ENCODE measurements at places on chromosomes 7 and 10.
A peak's percentile ranks its signal among the peaks of the same experiment; 100 is the strongest.

DNA sequence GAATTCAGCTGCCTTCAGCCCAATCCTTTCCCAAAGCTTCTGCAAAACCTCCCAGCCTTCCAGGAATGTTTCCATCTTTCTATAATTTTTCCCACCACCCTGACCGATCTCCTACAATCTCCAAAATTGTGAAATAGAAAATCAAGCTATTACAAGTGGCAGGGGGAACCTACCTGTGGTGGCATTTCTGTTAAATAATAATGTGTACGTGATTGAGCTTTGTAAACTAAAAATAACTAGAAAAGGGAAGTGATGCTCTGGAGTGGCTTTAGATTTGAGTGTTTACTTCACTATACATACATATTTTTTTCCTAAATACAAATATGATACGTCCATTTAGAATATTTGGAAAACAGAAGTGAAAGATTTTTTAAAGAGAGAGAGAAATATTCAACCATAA is 593.6 kb downstream of the GRM8 start:
- DNase-seq, result no peak

- DNase-seq, result peak; percentile 11
These were observed 60.6 kb upstream of the AKR1C1 start for GRCh38 chr10:4902571-4903011.

- peak; percentile 88 for DNase-seq
These were observed at the start of gene GATAD1 for GRCh38 chr7:92447345-92448204. Gene GATAD1, plus strand, starts transcription at chr7:92447482. Its CDS starts 248 bp downstream, at chr7:92447730.

- DNase-seq, result no peak
These were observed 24.7 kb upstream of the SLC18A3 start for GRCh38 chr10:49585387-49585786.

- peak; percentile 19 for DNase-seq
These were observed 131.1 kb upstream of the RSU1 start for GRCh38 chr10:16948361-16948760.

- DNase-seq, result no peak
These were observed 1030.5 kb upstream of the CELF2 start for GRCh38 chr10:9987197-9987596.

- DNase-seq, result no peak
These were observed 1.6 kb downstream of the EXOSC1 start for GRCh38 chr10:97444212-97444611.

DNA sequence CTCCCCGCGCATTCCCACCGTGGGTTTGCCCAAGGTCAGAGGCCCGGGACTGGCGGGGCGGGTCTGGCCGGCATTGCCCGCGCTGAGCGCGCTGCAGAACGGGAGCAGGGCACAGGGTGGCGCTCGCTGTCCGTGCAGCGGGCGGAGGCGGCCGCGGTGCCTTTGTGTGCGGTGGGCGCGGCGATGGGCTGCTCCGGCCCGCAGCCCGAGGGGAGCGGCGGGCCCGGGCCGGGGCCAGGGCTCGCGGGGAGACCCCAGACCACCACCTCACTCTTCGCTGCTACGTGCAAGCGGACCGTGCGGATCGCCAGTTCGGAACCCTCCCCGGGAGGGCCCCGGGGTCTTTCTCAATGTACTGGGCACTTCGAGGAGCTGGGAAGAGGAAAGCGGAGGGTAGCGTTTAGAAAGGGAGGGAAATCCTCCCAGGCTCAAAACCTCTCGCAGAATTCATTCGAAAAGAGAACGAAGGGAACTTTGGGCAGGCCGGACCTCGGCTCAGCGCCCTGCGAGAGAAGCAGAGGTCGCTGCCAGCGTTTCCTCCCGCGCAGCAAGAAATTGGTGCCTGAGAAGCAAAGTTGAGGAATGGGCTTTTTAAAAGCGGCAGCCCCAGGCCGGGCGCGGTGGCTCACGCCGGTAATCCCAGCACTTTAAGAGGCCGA is 8.5 kb downstream of the SP8 start:
- DNase-seq, result no peak

- DNase-seq, result no peak
These were observed 88.4 kb downstream of the DIP2C start for GRCh38 chr10:600876-601659.

DNA sequence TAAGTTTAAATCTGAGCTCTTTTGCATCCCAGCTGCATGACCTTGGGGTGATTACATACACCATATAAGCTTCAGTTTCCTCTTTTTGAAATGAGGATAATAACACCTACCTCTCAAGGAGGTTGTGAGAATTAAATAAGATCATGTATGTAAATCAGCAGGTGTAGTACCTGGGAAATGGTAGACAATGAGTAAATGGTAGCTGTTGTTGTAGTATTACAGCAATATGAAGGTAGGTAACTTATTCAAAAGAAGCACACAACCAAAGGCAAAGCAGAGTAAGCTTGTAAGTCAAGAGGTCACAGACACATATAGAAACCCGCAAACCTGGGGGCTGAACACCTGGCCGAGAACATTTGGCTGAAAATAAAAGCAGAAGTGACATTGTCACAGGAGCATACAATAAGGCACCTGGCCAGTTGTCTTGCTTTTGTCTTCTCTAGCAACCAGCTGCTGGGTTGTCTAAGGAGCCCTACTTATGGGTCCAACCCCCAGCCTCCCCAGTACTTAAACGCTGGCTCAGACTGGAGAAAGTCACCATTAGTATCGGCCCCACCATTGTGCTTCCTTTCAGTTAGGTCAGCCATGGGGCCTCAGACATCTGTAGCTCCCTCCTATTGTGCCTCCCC is 203.6 kb upstream of the MKLN1 start:
- no peak for DNase-seq

- DNase-seq, result no peak
These were observed 668.2 kb upstream of the IGFBP3 start for GRCh38 chr7:46589286-46589685.

- no peak for DNase-seq
These were observed 11.9 kb upstream of the ZMIZ1 start for GRCh38 chr10:79056736-79057391.

DNA sequence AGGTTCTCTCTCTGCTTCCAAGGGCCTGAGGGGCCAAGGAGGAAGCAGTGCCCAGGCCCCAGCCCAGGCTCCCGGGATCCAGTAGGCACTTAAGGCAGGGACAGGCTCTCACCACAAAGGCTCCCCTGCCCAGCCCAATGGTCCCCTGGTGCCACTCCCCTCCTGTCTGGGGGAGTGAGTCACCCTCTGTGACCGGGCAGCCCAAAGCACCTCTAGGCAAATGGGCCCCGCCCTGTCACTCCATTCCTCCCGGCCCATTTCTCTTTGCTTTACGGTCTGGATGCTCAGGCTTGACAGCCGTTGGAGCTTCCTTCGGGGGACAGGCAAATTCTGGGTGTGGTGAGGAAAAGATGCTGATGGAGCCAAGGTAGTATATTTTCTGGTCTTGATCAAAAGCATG is at the start of gene CALHM3:
Gene CALHM3, minus strand, starts transcription at position 106 of the 400 bp plus-strand sequence. CDS start 208 bp downstream, outside the sequence.
- no peak for DNase-seq

DNA sequence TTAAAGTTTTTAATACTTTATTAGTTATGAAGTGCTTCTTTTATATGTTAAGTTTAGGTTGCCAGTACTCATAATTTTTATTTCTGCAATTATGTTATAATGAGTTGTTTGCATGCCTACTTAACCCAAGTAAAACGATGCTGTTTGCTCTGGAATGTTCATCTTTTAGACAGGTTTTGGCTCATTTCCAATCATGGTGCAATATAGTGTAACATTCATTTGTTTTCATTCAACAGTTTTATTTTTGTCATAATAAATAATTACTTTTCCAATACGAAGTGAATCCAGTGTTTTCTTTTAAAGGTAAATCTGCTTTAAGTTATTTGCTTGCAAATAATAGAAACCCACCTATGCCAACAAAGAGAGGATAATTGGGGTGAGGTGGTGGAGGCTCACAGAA is 22.1 kb downstream of the ARL5B start:
- DNase-seq, result no peak

DNA sequence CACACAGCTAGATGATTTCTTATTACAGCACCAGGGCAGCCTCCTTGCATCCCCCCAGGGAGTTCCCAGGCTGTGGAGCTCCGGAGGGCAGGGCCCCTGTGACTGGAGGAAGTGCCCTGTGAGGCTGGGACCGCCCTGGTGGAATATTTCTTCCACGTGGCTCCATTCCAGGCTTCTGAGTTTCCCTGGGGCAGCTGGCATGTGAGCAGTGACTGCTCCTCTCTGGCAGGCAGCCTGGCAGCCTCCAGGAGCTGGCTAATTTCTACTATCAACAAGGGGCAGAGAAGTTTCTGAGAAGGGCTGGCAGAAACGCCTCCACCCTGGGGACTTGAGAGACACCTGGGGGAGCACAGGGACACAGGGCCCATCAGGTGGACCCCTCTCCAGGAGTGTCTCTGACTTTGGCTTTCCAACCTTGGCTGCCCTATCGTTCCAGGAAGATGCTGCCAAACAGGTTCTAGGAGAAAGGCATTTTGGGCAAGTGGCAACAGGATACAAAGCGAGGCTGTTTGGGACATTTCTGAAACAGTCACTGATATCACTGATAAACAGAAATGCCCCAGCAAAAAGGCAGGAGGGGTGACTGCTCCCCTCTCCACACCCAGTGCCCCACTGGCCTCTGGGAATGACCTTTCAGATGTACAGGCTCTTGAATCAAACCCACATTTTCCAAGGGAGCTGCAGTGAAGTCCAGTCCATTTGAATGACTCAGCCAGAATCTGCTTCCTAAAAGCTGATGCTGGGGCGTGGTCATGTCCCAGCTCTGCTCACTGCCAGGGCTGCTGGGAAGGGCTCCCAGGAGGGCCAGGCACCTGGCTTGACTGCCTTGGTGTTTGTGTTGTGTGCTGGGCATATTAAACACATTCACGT is 16.1 kb downstream of the MYOF start:
- no peak for DNase-seq

Data from stimulated activated naive CD8-positive, alpha-beta T cell treated with anti-CD3 and anti-CD28 coated beads, Interleukin-15, amount 100 ng/mL, for 72 hours (primary cell).